HTR-8/SVneo (cell line): ENCODE measurements at places on chromosomes 7 and 10.

GRCh38 chr7:26868841-26869495 is 4.6 kb upstream of the SKAP2 start:
- DNase-seq = no peak

DNA sequence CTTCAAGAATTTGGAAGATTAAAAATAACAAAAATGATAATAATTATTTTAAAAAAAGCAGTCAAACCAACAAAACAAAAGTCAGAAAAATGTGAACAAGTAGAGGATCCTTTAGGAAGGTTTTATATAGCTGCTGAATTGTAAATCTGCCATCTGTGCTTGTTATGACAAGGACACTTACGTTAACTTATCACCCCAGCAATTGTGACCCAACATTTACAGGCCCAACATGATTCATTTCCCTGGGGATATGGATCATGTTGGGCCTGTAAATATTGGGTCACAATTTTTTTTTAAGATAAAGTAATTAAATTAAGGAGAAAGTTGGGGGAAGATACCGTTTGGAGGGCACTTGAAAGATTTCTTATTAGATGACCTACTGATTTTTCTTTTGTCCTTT is 261.4 kb upstream of the HABP2 start:
- no peak for DNase-seq

DNA sequence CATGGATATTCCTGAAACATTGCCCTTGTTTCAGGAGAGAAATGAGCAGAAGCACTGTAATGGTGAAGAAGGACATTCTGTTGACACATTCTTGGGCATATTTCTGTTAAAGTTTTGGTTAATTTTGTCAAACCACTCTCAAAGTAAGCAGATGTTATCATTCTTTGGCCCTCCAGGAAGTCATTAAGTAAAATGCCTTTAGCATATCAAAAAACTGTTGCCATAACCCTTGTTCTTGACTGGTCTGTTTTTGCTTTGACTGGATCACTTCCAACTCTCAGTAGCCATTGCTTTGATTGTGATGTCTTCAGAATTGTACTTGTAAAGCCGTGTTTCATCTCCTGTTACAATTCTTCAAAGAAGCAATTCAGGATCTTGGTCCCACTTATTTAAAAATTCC is 404.3 kb upstream of the LRRTM3 start:
- DNase-seq = no peak

DNA sequence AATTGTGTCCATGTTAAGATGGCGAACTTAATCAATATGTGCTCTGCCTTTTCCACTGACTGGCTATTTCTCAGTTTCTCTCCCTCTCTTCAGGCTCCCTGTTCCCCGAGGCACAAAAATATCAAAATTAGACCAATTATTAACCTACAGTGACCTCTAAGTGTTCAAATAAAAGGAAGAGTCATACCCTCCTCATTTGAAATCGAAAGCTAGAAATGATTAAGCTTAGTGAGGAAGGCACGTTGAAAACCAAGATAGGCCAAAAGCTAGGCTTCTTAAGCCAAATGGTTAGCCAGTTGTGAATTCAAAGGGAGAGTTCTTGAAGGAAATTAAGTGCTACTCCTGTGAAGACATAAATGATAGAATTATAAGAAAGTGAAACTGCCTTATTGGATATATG is 81.1 kb upstream of the MBL2 start:
- DNase-seq = no peak

GRCh38 chr7:18276380-18276779 is 219.2 kb upstream of the HDAC9 start:
- DNase-seq = no peak

- DNase-seq = no peak
Measured at GRCh38 chr10:79060641-79061255, 8.0 kb upstream of the ZMIZ1 start.

DNA sequence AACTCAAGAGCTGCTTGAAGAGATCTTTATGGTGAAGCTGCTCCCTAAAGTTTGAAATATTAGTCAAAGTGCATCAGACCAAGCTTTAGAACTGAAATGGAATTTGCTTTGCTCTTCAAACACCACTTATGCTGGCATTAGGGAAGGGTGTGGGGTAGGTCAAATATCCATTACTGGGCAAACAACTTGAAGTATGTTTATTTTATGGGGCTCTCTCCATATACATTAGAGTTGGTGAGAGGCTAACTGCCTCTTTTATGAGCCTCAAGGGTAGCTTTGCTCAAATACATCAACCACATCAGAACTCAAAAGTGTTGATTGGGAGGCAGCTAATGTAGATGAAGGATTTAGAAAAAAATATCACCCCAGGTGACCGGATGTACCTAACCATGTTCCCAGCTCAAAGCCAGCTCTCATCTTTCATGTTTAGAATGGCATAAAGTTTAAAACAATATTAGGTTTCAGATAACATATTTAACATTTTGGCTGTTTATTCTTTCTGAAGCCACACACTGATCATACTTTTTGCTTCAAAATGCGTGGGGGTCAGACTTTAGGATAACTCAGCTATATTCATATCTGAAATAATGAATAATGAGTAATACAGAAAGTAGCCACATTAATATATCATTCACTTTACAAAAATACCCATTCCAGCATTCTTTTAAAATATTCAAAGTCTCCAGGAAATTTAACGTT is 318.6 kb downstream of the PTEN start:
- no peak for DNase-seq

DNA sequence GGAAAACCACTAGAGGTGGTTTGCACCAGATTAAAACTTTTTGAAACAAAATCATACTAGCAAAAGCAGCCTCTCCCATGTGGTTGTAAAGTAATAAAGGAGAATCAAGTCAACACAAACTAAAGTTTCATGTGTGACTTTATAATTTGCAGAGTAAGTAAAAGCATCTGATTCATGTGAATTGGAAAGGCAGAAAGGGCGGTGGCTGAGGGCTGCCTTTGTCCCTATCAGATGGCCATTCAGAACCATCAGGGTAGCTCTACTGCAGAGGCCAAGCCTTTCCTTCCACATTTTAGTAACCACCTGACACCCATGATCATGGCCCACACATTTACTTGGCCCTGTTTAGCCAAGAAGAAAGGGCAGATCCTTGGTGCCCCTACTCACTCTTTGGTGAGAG is 15.7 kb downstream of the WNT16 start:
- DNase-seq = no peak
